Hematopoietic multipotent progenitor cell (in vitro differentiated cells): ENCODE measurements at places on chromosomes 3 and 15. TPM values are rescaled to one million over a fixed set of nuclear protein-coding genes. Genes with fewer than 3 reads are reported as not detected.

GRCh38 chr3:108546247-108546646 is 35.9 kb upstream of the MYH15 start:
- no peak for DNase-seq

GRCh38 chr15:29826908-29827820 is 4.9 kb upstream of the TJP1 start:
- DNase-seq, result no peak

- DNase-seq, result no peak
These were observed 117.5 kb upstream of the CRBN start for GRCh38 chr3:3296979-3297381.

DNA sequence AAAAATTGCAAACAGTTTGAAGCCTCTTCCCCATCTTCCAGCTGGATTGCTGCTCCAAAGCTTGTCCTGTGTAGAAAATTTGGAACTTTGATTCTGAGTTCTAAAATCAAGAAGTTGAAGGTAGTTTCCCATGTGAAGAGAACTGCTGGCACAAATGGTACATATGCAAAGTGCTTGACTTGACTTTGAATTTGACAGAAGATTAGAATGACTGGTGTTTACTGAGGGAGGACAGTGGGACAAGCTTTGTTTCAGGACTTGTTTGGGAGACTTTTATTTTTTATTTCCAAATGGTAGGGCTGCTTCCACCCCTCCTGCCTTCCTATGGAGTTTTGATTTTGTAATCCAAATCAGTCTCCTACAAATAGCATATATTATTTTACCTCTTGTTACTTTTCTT is 7.4 kb downstream of the ZFAND6 start:
- DNase-seq, result no peak

PLAAT1 gene
- total RNA-seq, result under 0.01 TPM

- DNase-seq, result no peak
These were observed 89.2 kb upstream of the MITF start for GRCh38 chr3:69650066-69650419.

DNA sequence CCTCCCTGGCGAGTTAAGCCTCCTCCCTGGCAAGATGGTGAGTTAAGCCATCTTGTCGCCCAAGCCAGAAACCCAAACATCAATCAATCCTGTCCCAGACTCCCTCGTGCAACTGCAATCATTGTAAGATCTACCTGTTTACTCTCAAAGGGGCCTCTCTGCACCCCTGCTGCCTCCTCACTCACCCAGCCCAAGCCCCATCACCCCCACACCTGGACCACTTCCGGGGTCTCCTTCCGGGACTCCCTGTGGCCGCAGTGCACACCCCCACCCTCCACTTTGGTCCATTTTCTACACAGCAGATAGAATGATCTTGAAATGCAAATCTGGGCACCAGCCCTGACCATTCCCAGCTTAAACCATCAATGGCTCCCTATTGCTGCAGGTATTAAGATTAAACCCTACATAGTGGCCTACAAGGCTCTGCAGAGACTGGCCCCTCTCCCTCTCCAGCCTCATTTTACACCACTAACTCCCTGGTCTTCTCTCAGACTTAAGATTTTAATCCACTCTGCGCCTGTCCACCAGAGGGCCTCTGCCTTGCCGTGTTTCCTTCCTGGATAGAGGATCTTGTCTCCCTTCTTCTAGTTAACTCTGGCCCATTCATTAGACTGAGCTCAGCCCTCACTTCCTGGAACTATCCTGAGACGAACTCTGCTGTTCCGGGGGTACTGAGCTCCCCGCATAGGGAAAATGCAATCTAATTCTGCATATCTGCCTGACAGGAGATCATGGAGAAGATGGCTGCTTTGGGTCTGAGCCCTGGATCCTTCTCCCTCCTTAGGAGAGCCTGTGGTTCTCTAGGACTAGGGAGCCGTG is 41.9 kb upstream of the SLC6A1 start:
- no peak for DNase-seq

- DNase-seq, result no peak
These were observed 11.2 kb downstream of the HRH1 start for GRCh38 chr3:11165476-11165875.

DNA sequence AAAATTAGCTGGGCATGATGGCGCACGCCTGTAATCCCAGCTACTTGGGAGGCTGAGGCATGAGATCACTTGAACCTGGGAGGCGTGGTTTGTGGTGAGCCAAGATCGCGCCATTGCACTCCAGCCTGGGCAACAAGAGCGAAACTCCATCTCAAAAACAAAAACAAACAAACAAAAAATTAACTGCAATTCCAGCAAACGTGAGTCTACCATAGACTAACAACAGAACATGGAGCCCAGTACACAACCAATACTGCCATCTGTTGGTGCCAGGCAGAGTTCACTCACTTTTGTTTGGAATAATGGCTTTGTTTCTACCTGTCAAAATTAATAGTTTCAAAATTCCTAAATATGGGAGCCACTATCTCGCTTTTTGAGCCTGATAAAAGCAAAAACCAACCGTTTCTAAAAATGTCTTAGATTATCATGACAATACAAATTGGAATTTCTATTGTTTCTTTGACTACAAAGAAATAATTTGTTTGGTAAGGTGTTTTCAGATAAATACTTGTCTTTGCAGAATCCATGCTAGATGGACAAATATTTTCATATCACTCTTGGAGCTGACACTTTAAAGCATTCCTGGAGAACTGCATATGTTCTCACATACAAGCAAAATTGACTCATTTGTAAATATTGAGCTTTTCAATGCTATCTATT is 45.0 kb downstream of the GPR176 start:
- peak; percentile 67 for DNase-seq

MGLL gene
- 52.2 TPM for total RNA-seq

- DNase-seq, result no peak
These were observed 90.0 kb downstream of the MSL2 start for GRCh38 chr3:136106101-136106500.

DNA sequence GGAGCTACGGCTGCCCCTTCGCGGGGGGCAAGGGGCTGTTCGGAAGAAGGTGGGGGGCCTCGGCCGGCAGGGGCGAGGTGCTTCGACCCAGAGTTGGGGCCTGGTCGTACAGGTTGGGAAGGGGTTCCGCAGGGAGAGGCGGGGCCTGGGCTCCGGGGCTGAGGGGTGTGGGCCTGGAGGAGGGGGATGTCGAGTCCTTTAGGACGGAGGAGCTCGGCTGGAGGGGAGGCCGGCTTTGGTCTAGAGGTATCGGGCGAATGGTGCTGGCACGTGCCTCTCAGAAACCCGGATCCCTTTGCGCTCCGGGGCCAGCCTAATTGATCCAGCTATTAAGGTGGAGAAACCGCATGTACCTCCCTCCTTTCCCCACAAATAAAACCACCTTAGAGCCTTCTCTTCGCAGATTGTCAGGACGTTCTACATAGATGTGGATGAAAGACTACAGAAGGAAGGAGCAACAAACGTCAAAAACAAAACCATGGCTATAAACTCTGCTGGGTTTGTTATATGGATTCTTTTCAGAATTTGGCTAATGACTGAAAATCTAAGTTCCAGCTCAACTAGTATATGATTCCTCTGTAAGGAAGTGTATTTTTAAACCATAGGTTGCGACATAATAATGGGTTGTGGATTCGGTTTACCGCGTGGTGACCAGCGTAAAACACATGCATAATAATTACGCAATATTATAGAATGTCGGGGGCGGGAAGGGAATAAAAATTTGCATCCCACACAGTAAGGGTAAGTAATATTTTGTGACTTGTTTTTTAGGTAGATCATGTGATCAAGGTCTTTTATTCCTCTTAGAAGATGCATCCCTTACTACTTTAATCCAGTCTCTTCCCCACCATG is 644 bp upstream of the NGLY1 start:
- peak; percentile 34 for DNase-seq

DNA sequence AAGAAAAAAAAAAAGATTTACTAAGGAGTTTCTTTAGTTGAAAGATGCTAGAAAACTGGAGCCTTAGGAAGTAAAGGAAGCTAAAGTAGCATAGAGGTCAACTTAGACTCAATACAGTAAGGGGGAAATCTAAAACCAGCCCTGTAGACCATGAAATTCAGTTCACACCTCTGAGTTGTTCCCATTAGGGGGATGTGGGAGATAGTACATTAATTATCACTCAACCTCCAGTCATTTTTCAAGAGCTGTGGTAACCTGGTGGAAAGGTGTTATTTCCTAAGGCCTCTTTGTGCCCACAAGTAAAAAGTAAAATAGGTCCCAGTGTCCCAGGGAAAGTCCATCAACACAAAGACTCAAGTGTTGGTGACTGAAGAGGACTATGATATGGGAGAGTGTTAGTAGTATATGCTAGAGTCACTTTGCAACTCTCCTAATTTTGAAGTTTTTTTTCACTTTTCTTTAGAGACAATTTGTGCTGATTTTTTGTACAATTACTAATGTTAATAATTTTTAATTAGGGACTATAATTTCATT is 1274.4 kb upstream of the EPHA6 start:
- no peak for DNase-seq

DNA sequence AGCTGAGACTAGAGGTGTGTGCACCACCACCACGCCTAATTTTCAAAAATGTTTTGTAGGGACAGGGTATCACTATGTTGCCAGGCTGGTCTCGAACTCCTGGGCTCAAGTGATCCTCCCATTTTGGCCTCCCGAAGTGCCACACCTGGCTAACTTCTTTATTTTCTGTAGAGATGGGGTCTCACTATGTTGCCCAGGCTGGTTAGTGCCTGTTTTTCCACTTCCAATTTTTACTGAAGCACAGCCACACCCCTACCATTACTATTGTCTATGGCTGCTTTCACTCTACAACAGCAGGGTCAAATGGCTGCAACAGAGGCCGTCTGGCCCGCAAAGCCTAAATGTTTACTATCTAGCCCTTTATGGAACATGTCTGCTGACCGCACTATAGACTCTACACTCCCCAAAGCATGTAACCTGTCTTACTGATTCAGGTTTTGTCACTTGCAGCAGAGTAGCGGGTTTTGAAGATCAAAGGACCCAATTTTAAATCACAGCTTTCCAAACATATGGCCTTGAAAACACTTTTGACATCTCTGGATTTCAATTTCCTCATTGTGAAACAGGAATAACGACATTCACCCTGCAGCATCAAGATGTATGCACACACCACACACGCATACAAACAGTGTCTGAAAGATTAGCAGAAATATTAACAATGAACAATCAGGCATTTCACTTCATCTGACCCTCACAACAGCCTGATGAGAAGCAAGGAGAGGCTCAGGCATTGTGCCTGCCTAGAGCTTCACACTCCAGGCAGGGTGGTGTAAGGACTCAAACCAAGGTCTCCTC is 46.1 kb downstream of the SCAP start:
- DNase-seq, result no peak

FAM107A gene
- under 0.01 TPM for total RNA-seq

GRCh38 chr15:81504170-81504905 is 130.3 kb upstream of the TMC3 start:
- no peak for DNase-seq
